ENCODE measurements at places on chromosomes 16 and 17.

DNA sequence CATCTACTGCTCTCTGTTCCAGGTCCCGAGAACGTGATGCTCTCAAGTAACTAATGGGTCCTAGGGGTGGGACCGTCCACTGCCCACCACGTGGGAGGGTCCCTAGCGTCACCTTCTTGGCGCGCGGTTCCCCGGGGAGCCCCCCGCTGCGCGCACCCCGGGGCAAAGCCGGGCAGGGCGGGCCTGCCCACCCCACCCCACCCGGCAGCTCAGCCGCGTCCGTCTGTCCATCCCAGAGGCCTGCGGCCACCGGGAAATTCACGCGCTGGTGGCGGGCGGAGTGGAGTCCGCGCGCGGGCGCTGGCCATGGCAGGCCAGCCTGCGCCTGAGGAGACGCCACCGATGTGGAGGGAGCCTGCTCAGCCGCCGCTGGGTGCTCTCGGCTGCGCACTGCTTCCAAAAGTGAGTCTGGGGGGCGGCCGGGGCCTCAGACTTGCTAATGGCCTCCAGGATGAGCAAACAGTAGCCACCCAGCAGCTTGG lies 494 bp downstream of the PRSS41 start:
- no peak for DNase-seq

DNA sequence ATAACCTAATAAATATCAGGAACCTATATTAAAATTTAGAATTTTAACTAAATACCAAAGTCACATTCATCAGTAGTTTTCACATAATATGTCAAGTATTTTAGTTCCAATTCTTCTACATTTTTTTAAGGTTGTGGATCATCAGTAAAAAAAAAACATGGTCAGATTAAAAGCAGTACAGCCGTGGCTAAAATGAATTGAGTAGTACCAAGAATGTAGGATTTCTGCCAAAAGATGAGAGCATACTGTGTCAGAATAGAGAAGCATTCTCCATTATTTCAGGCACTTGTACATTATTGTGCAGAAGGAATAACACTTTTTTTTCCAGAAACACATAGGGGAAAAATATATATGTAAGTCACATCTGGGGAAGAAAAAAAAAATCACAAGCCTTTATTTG lies 1176.1 kb downstream of the CDH11 start:
- DNase-seq = no peak

DNA sequence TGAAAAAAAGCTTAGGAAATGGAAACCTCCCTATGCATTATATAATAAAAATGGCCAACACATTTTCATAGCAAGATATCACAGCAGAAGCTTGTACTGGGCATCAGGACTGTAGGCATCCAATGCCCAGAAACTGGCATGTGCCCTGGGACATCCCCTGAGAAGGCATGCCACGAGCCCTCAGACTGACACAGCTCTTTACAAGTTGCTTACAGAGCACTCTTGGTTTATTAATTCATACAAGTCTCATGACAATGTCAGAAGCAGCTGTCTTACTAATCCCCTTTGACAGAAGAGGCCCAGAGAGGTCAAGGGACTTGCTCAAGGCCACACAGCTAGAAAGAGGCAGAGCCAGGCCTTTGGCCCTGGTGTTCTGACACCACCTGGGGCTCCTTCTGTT lies 5.6 kb upstream of the CCL2 start:
- DNase-seq = no peak

- no peak for DNase-seq
Observed at GRCh38 chr16:89870440-89870839, 3.0 kb upstream of the TCF25 start.

GRCh38 chr16:72187551-72187950 lies 15.6 kb upstream of the PMFBP1 start:
- DNase-seq = no peak

- DNase-seq = peak; percentile 97
Observed at GRCh38 chr16:3022208-3022683, 1.5 kb downstream of the HCFC1R1 start.

GRCh38 chr16:30010844-30011713 lies at the start of gene DOC2A:
Gene DOC2A, minus strand, starts transcription at chr16:30011027. Its CDS starts 805 bp downstream, at chr16:30010222.
- DNase-seq = no peak

GRCh38 chr16:11526655-11527350 lies 59.9 kb downstream of the LITAF start:
- DNase-seq = no peak

DNA sequence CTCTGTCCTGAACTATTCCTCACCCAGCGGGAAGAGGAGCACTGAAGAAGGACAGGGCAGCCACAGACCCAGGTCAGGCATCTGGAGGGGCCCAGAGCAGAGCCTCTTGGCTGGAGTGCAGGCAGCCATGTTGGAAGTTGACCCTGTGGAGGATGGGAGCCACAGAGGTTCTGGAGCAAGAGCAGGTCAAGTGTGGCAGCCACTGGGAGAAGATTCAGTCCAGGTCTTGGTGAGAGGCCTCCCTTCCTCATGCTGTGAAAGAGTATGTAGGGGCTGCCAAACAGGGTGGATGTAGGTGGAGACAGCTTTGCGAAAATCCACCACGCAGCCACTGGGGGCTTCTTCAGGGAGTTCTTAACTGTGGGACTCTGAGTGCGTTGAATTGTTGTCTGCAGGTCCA lies 590 bp upstream of the CD79B start:
- DNase-seq = no peak
